ENCODE measurements at places on chromosomes 2 and 18.

DNA sequence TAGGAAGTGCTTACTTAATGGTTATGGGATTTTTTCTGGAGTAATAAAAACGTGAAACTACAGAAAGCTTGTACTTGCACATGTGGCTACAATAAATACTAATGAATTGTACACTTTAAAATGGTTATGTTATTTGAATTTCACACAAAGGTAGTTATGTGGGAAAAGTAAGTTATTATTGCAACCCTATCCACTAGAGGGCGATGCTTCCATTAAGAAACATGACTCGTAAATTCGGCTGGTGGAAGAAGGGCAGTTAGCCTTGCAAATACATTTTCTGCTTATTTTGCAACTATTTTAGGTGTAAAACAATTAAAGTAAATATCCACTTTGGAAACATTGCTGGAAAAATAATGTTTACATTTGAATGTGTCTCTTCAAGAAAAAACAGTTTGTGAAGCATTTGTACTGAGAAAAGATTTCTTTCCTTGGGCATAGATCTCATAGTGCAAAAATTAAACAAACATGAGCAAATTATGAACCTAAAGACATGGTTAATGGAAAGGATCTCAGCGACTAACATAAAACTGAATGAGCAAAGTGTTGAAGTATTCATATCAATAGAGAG is 68.1 kb upstream of the CSRNP3 start:
- DNase-seq = no peak

- DNase-seq = no peak
Observed at GRCh38 chr2:172339371-172340010, 87.9 kb upstream of the ITGA6 start.

GRCh38 chr2:40394597-40394996 is 57.3 kb downstream of the SLC8A1 start:
- no peak for DNase-seq

- DNase-seq = no peak
Observed at GRCh38 chr2:86170449-86170848, 24.8 kb downstream of the IMMT start.

Measured in progenitor cell of endocrine pancreas (in vitro differentiated cells).